ENCODE measurements at places on chromosomes 16 and 17.

GRCh38 chr16:57316390-57317017 lies 32.0 kb upstream of the PLLP start:
- DNase-seq = no peak

DNA sequence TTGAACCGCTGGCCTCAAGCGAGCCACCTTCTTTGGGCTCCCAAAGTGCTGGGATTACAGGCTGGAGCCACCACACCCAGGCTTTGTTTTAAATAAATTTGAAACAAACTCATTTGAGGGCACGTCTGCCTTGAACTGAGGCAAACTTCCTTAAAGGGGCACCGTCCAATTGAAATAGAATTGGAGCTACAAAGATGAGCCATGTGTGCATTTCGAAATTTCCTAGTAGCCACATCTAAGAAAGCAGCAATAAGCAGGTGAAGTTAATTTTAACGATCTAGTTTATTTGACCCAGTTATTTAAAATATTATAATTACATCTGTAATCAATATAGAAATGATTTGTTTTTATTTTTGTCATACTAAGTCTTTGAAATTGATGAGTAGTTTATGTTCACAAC lies 755 bp upstream of the C16orf89 start:
- no peak for DNase-seq

DNA sequence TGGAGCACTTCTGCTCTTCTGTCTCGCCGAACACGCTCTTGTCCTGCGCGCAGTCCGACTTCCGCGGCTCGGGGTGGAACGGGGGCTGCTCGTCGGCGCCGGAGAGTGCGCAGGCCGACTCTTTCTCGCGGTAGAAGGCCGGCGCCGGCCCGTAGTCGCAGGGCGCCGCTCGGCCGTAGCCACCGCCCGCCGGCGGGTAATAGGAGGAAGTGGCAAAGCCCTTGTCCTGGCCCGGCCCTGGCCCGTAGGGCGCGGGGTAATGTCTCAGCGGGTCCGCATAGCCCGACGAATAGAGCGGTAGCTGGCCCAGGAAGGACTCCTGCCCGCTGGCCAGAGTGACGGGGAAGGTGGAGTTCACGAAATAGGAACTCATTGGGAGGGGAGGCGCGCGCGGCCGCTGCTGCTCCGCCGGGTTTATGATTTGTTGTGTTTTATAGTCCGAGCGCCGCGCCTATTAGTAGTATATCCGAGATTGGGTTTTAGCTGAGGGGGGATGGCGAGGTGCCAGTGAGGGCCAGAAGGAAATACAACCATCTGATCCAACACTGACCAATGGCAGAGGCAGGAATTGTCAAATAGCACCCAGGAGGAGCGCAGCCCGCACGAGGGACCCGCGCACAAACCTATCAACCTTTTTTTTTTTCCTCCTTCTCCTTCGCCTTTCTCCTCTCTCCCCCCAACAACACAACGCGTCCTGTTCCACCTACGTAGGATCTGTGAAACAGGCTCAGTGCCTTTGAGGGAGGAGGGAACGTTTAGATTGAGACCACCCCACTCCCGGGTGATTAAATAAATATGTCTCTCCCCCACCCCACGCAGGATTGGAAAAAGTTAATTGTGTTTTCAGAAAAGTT lies 4.4 kb upstream of the HOXB5 start:
- DNase-seq = peak; percentile 87

DNA sequence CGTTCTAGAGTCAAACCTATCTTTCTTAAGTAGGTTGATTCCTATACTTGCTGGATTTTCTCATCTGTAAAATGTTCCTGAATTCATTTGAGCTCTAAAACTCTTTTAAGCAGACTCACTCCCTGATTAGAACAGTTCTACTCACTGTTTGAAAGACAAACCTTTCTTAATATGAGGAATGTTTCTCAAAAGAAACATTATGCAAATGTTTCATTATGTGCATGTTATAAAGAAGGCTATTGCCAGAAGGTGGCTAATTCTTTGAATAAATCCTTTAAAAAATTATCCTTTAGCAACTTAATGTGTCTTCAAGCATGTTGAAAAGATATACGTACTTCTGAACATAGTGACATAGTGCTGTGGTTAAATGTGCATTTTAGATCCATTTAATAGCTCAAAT lies 124.1 kb downstream of the CDH11 start:
- no peak for DNase-seq

DNA sequence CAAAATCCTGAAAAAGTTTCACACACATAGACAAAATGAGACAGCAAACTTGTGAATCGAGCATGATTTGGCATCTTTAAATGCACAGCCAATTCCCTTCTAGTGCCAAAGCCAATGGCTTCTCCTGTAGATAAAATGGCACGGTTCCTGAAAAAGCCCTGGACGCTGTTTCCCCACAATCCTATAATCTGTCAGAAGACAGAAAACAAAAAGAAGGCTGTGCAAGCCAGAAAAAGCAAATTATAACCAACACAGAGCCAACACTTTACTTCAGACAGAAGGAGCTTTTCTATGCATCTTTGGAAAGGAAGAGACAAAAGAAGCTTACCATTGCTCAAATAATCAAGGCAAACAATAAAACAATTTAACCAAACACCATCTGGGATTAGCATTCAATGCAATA lies 23.8 kb downstream of the FAM222B start:
- no peak for DNase-seq

GRCh38 chr17:63589646-63590045 lies 11.0 kb upstream of the TACO1 start:
- no peak for DNase-seq

GRCh38 chr16:11354733-11355574 lies 9.7 kb downstream of the RMI2 start:
- peak; percentile 28 for DNase-seq

- no peak for DNase-seq
Observed at GRCh38 chr17:8312251-8312650, 2.2 kb downstream of the ARHGEF15 start.

DNA sequence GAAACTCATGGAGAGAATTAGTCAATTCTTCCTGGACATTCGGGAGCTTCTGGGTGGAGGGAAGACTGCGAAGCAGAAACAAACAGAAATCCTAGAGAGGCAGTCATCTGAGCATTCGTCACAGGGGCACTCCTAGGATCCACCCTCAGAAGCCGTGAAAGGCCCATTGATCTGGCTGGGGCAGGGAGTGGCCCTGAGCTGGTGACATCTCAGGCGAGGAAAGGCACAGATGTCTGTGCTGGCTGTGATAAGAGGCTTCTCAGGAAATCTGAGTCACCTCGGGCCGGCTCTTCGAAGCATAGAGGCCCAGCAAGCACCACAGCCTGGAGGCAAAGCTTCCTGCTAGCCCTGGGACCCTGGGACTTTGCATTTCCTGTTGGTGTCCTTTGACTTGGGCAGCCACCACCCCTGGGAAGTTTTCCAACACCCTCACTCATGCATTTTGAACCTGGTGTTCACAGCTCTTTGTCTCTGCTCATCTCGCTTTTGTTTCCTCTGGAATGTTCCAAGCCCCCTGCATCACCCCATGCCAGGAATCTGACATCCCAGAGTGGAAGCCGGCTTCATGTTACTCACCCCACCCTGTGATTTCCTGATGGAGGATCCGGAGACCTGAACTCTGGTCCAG lies 23.3 kb upstream of the CDRT4 start:
- DNase-seq = peak; percentile 74

- DNase-seq = no peak
Observed at GRCh38 chr17:68750208-68750562, 149.0 kb upstream of the FAM20A start.

- DNase-seq = no peak
Observed at GRCh38 chr16:52526830-52527229, 20.1 kb downstream of the TOX3 start.

DNA sequence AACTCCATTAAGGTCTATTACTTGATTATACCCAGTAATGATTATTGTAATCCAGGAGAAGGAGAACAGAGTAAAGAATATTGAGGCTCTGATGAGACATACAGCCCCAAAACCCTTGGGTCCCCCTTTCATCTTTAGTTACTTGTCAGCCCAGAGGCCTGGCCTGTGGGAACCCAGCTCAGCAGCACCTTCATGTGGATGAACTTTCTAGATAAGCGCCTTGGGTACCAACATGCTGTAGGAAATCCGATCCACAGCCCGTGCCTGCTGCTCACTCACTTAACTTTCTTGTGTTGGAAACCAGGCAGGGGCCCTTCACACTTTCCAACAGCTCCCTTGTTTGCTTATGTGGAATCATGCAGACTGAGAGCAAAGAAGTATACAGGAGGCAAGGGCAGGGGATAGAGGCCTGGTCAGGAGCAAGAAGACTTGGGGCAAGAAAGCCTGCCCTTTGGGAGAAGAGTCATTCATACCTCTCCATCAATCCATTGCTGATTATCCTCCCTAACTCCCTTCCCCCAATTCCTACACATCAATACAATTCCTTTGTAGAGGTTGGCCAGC lies 64.0 kb upstream of the SOX9 start:
- no peak for DNase-seq

DNA sequence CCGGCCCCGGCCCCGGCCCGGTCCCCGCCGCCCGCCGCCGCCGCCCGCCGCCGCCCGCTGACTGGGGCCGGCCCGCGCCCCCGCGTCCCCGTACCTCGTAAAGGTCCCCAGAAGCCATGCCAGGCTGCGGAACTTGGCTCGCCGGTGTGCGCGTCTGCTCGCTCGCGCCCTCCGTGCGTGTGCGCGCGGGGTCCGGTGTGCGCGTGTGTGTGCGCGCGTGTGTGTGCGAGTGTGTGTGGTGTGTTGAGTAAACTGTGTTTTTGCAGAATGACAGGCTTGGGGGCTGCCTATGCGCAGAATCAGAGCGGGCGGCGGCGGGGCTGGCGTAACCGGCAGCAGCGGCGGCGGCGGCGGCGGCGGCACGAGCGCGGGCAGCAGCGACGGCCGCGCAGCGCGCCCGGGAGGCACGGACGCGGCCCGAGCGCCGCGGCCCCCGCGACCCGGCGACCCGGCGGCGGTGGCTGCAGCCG lies 307 bp downstream of the CDYL2 start:
- peak; percentile 34 for DNase-seq

- DNase-seq = no peak
Observed at GRCh38 chr17:15453246-15453645, 14.2 kb downstream of the CDRT4 start.

DNA sequence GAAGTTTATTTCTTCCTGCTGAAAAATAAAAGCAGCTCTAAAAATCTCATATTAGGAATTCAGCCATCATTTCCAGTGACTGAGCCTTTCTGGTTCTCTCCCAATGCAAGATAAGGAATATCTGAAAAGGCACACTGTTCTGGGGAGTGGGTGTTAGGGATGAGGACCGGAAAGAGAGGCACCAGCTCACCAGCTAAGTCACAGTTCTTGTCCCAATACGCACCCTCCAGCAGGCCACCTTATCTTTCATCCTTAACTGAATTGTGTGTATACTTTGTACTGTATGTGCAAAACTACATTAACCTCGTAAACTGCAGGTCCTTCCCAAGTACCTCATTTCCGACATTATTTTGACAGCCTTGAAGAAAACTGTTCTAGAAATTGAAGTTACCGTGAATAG lies 11.0 kb downstream of the AMFR start:
- no peak for DNase-seq

DNA sequence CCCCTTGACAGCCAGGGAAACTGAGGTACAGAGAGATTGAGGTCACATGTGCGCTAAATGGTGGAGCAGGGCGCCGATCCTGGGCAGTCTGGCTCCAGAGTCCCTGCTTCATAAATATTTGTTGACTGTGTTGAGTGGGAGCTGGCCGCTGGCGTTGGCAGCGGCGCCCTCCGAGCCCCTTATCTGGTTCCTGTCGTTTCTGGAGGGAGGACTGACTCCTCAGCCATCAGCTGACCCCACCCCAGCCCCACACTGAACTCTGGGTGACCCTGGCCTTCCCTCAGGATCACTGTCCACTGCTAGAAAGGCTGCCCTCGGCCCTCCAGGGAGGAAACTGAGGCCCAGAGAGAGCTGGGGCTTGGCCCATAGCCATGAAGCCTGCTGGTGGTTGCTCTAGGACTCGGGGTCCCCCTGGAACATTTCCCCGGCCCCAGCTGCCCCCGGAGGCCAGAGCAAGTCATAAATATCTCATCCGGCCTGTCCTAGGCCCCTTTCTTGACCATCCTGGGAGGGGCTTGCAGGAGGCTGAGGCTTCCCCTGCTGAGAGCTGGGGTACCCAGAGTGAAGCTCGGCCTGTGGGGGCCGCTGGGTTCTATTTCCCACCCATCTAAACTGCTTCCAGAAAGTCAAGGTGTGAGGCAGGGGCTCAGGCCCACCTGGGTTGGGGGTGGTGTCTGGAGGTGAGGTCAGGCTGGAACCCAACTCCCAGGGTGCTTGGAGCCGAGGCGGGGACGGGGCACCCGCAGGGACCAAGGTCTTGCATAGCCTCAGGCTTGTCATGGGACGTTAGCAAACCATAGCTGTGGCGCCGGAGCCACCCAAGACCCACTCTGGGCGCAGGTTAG lies 51.7 kb upstream of the GSE1 start:
- DNase-seq = no peak

GRCh38 chr16:3020604-3021448 lies 658 bp downstream of the TNFRSF12A start:
- DNase-seq = peak; percentile 75

- no peak for DNase-seq
Observed at GRCh38 chr17:79146562-79146961, 71.9 kb downstream of the ENGASE start.

DNA sequence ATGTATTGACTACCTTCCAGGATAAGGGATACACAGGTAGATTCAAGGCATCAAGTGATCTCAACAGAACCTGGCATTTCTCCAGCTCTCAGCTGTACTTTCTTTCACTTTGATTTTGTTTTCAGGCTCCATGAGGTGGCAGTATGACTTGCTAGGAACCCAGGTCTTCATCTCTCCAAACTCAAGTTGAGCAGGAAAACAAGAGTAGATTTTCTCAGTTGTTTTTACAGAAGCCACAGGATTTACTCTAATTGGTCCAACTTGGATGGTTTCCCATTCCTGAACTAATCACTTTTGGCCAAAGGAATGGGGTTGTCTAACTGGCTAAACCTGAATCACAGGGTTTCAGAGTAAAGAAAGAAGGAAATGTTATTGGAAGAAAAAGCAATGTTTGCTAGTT lies 146.6 kb downstream of the TRIM37 start:
- no peak for DNase-seq

DNA sequence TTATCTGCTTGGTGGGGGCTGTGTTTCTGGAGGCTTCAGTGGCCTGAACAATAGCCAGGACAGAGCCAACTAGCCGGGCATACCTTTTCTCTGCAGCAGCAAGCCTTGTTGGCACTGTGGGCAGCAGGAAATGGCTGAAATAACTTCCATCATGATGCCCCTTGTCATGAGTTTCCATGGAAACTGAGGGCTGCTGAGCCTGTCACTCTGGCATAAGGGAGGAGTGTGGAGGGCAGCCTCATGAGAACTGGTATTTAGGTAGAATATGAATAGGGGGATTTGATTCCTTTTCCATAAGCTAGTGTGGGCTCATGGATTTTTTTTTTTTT lies 39.4 kb downstream of the PLCG2 start:
- no peak for DNase-seq

GRCh38 chr17:11618861-11619566 lies 20.7 kb downstream of the DNAH9 start:
- peak; percentile 86 for DNase-seq

- DNase-seq = no peak
Observed at GRCh38 chr17:34654881-34655276, 75.5 kb downstream of the TMEM132E start.

Data from transverse colon (tissue), 4 donors.